ENCODE measurements at places on chromosomes 16 and 17. TPM values are rescaled to one million over a fixed set of nuclear protein-coding genes. Genes with fewer than 3 reads are reported as not detected.

DNA sequence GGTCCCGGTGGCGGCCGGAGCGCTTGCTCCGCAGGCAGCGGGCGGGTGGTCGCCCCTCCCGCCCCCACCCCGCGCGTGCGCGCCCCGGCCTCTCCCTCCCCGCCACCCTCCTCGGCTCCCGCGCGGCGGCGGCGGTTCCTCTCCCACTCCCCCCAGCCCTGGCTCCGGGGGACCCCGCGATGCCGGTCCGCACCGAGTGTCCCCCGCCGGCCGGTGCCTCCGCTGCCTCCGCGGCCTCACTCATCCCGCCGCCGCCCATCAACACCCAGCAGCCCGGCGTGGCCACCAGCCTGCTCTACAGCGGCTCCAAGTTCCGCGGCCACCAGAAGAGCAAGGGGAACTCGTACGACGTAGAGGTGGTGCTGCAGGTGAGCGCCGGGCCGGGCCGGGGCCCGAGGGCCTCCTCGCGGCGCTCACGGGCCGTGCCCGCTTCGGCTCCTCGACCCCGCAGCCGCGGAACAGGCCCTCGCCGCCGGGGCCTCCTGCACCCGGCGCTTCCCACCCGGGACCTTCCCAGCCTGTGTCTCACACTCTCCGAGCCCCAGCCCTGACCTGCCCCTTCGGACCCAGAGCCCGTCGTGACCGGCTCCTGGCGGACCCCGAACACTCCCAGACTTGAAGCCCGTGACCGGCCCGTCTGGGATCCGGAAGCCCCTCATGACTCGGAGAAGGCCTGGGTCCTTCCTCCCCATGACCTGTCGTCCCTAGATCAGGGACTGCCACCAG lies 490 bp downstream of the GID4 start:
- H3K27ac ChIP-seq, result peak overlapping the region; percentile 37
- H3K4me1 ChIP-seq, result peaks cover 21% of the 10 kb centered on the region
- peak overlapping the region; percentile 97 for H3K4me3 ChIP-seq
- no peak for DNase-seq
- no peaks in the 10 kb centered on the region for H3K36me3 ChIP-seq
- H3K27me3 ChIP-seq, result no peaks in the 10 kb centered on the region

DNA sequence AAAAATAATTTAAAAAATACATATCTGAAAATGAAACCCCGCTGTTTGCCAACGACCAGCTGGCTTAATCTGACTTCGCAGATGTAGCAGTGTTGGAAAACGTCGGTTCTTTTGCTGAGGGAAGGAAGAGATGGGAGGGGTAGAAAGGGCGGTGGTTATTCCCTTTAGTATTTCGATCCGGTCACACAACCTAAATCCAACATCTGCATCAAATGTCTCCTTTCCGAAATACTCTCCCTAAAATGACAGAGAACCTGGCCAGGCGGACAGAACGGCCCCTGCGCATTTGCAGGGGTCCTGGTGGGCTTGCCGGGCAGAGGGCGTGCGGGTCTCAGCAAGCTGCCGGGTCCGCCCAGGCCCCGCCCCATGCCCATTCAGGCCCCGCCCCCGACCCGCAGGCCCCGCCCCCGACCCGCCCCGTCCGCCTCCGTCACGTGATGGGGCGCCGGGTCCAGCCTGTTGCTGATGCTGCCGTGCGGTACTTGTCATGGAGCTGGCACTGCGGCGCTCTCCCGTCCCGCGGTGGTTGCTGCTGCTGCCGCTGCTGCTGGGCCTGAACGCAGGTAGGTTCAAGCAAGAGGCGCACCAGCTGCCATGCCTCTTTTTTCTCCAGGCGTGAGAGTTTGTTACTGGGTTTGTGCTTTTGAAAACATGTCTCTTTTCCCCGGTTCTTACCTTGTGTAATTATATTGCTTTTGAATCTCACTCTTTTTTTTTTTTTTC lies at the start of gene SCPEP1:
Gene SCPEP1 (plus strand): TSS at position 459 of the 723 bp plus-strand sequence. CDS start 29 bp downstream, at position 488.
- H3K4me3 ChIP-seq, result peak within 1 kb of the TSS; percentile 93
- DNase-seq, result peak; percentile 53
- peaks cover 18% of the 10 kb centered on the region for H3K4me1 ChIP-seq
- H3K27ac ChIP-seq, result peak within 1 kb of the TSS; percentile 60

DNA sequence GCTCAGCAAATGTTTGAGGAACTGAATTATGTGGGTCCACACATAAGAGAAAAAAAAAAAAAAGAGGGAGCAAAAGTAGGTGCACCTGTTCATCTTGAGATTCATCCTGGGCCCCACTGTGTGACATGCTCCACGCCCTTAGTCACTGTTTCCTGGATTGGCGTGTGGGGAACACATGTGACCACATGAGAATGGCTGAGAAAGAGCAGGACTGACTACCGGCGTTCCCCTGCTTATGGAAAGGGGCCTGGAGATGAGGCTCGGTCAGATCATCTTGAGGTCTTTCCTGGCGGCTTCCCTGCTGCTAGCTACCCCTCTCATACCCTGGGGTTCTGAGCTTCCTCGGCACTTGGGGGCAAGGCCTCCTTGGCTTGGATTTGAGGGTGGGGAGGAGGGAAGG lies 3.9 kb downstream of the DEXI start:
- peak overlapping the region; percentile 59 for H3K27ac ChIP-seq
- H3K4me1 ChIP-seq, result peaks cover 83% of the 10 kb centered on the region
- DNase-seq, result no peak
- no peaks in the 10 kb centered on the region for H3K36me3 ChIP-seq
- no peaks in the 10 kb centered on the region for H3K27me3 ChIP-seq

GRCh38 chr16:63415014-63415413 lies 1378.8 kb upstream of the CDH8 start:
- H3K36me3 ChIP-seq, result no peaks in the 10 kb centered on the region
- no peaks in the 10 kb centered on the region for H3K4me1 ChIP-seq
- no peaks in the 10 kb centered on the region for H3K27me3 ChIP-seq
- no peak overlapping the region for H3K27ac ChIP-seq

- no peak overlapping the region for H3K27ac ChIP-seq
- no peaks in the 10 kb centered on the region for H3K36me3 ChIP-seq
- H3K4me3 ChIP-seq, result no peak overlapping the region
- no peaks in the 10 kb centered on the region for H3K27me3 ChIP-seq
Measured at GRCh38 chr17:27473190-27473747, 17.0 kb downstream of the KSR1 start.

DNA sequence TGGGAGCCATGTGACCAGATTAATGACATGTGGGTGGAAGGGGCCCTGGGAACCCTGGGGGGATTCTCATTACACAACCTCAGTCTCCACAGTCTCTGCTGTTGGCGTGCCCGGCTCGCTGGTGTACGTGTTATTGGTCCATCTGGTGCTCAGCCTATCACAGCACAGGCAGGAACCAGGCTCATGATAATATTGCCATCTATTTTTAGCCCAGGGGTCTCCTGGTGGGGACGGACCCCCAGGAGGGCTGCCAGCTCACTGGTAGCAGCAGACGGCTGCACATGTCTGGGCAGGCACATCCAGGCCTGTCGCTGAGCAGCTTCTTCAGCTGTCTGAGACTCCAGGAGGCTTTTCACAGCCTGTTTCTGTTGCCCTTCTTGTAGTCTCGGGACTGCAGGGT lies 123.8 kb downstream of the RAB11FIP4 start:
- no peak for DNase-seq
- no peaks in the 10 kb centered on the region for H3K27me3 ChIP-seq
- peaks cover 11% of the 10 kb centered on the region for H3K4me1 ChIP-seq
- H3K4me3 ChIP-seq, result no peak overlapping the region

DNA sequence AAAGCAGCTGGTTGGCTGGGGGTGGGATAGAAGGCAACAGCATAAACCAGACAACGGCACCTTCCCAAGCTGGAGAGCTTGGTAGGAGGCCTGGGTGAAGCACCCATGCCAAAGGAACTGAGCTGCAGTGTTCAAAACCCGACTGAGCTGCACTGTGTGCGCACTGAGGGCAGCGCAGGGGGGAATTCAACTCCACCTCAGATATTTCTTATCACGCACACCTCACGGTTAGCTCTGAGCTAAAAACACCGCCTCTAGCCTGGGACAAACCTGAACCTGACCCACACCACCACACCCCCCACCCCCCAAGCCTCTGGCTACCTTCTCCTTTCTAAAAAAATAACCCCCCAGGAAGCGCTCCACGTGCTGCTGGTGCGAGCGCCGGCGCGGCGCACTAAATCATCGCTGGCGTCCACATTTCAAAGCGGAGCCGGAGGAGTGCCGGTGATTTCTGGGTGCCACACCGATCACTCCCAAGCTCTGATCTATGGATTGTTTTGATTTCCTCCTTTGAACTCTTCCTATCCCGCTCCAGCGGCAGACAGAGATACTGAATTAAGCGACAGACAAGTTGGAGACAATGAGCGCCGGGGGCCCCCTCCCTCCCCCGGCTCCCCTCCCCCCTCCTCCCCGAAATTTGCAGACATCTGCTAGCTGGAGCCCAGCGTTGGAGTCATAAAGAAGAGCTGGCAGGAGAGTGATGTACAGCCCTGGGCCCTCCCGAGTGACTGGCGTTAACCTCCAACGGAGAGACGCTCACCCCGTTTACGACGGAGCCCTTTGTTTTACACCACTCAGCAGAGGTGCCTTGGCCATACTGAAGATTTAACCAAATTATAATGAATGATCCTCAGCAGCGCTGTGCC lies 85.0 kb downstream of the NOG start:
- no peaks in the 10 kb centered on the region for H3K27me3 ChIP-seq
- H3K4me3 ChIP-seq, result peak overlapping the region; percentile 46
- DNase-seq, result no peak
- H3K4me1 ChIP-seq, result peaks cover 8% of the 10 kb centered on the region
- no peaks in the 10 kb centered on the region for H3K36me3 ChIP-seq

- no peak overlapping the region for H3K27ac ChIP-seq
- H3K4me3 ChIP-seq, result no peak overlapping the region
- H3K4me1 ChIP-seq, result no peaks in the 10 kb centered on the region
- DNase-seq, result no peak
- H3K27me3 ChIP-seq, result no peaks in the 10 kb centered on the region
- peaks cover 69% of the 10 kb centered on the region for H3K36me3 ChIP-seq
Measured at GRCh38 chr17:80363518-80364090, 51.4 kb upstream of the ENDOV start.

- no peaks in the 10 kb centered on the region for H3K36me3 ChIP-seq
- no peak overlapping the region for H3K27ac ChIP-seq
- no peaks in the 10 kb centered on the region for H3K27me3 ChIP-seq
- H3K4me3 ChIP-seq, result no peak overlapping the region
Measured at GRCh38 chr16:85594978-85595661, 18.0 kb upstream of the GSE1 start.

GRCh38 chr17:48835971-48836370 lies 5.1 kb downstream of the CALCOCO2 start:
- DNase-seq, result no peak
- H3K27ac ChIP-seq, result no peak overlapping the region
- peaks cover 40% of the 10 kb centered on the region for H3K4me1 ChIP-seq
- no peaks in the 10 kb centered on the region for H3K27me3 ChIP-seq
- no peak overlapping the region for H3K4me3 ChIP-seq

GRCh38 chr16:28843766-28844165 lies 2.4 kb downstream of the TUFM start:
- peaks cover 3% of the 10 kb centered on the region for H3K4me1 ChIP-seq
- DNase-seq, result no peak
- H3K4me3 ChIP-seq, result no peak overlapping the region
- H3K27ac ChIP-seq, result no peak overlapping the region
- no peaks in the 10 kb centered on the region for H3K27me3 ChIP-seq

- H3K27me3 ChIP-seq, result no peaks in the 10 kb centered on the region
- H3K4me3 ChIP-seq, result no peak overlapping the region
- peak overlapping the region; percentile 58 for H3K27ac ChIP-seq
- peak; percentile 22 for DNase-seq
Measured at GRCh38 chr16:87178977-87179376, 138.2 kb downstream of the C16orf95 start.

DNA sequence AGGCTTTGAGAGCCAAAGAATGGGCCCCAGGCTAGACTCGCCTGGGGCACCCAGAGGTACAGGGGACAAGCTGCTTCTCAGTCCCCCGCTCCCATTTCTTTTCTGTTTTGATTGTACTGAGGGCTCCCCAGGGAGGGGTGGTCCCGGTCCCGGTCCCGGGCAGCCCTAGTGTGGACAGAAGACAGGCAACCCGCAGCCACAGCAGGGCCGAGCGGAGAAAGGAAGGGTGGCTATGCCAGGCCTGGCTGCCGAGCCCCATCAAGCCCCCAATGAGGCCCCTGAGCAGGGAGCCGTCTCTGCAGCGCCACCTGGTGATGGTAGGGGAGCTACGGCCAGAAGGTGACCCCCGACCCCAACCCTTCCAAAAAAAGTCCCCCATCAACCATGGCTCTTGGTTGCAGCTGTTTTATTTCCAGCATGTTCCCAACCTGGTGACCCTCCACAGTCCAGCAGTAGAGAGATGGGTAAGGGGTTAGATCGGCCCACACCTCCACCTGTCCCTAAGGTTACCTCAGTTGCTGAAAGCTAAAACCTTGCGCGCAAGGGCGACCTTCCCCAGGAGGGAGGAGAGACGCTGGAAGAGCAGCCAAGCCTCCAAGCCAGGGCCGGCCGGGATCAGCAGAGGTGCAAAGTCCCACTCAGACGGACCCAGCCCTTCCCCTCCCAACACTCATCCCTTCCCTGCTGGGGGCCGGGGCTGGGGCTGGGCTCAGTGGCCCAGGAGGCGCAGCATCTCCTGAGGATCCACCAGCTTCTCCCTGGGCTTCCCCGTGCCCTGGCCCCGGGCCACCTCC lies 2.6 kb upstream of the GRIN2C start:
- DNase-seq, result no peak
- no peak overlapping the region for H3K27ac ChIP-seq
- peaks cover 21% of the 10 kb centered on the region for H3K4me1 ChIP-seq
- H3K36me3 ChIP-seq, result no peaks in the 10 kb centered on the region
- peak overlapping the region; percentile 60 for H3K4me3 ChIP-seq
- no peaks in the 10 kb centered on the region for H3K27me3 ChIP-seq

DNA sequence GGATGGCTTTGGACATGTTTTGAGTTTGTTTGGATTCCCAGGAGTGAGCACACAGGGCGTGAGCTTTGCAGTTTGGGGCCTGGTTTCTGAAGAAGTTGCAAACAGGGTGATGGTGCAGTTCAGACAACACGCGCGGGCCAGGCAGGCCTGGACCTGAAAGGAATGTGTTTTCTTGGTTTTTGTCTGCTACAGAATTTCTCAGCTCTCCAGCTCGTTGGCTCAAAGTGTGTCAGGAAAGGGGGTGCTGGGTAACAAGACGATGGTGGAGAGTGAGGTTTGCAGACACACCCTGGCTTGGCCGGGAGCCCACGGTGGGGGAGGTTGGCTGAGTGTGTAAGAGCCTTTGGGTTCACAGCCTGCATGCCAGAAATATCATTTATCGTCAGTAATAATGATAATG lies 82.3 kb downstream of the CMIP start:
- H3K36me3 ChIP-seq, result no peaks in the 10 kb centered on the region
- no peak for DNase-seq
- no peaks in the 10 kb centered on the region for H3K27me3 ChIP-seq
- no peak overlapping the region for H3K4me3 ChIP-seq

The AATK gene
- total RNA-seq, result 19.8 TPM

The ZNF785 gene
- total RNA-seq, result 15.6 TPM

The CD79B gene
- 4.3 TPM for total RNA-seq

The NKD1 gene
- 30.2 TPM for total RNA-seq

The MOSMO gene
- total RNA-seq, result 33.6 TPM

The OR1A1 gene
- total RNA-seq, result not detected

The GRIN2A gene
- 2.5 TPM for total RNA-seq
